ENCODE measurements at places on chromosomes 16 and 17.

DNA sequence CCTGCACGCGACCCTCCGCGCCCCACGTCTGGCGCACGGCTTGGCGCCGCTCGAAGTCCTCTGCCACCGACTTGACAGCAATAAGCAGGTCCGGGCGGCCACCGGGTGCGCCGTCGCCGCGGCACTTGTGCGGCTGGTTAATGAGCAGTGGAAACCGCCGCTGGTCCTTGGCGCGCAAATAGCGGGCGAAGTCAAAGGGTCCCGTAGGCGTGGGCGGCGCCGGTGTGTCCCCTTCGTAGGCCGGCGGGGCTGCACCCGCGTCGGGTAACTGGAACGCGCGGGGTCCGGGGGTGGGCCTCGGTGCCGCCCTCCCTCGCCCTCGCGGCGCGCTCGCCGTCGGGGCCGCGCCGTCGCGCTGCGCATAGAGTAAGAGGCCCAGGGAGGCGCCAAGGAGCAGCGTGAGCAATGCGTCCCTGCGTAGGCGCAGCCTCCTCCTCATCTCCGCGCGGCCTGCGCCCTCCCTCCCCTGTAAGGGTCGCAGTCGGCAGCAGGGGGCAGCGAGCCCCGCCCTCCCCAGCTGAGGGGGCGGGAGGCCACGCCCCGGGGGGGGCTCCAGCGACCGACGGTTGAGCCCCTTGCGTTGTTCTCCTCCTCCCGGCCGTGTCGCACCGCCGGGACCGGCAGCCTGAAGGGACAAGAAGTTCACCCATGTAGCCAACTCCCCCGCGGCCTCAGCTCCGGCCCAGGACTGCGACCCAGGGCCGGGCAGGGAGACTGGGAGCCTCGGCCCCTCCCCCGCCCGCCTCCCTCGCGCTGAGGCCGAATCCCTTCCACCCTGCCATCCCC is 558 bp downstream of the B3GNT9 start:
- no peak for DNase-seq

GRCh38 chr17:39573447-39574298 is 34.0 kb downstream of the NEUROD2 start:
- DNase-seq: peak; percentile 8

DNA sequence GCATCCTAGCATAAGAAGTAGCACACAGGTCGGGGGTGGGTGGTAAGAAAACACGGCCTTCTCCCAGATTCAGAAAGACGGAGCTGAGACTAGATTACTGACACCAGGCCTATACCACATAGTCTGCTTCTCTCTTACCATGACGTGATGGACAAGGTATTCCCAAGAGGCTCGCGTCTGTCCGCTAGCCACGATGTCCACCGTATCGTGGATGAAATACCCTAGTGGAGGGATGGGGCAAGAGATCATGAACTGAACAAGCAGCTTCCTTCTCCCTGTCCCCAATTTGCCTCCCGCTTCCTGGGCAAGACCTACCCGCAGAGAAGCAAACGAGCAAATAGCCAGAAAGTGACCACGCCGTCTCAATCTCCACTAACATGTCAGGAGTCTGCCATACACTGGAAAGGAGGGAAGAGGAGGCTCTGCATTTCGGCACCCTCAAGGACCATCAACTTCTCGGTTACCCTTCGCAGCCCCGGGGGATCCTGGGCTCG is 820 bp downstream of the TLCD1 start:
- DNase-seq: peak; percentile 67

DNA sequence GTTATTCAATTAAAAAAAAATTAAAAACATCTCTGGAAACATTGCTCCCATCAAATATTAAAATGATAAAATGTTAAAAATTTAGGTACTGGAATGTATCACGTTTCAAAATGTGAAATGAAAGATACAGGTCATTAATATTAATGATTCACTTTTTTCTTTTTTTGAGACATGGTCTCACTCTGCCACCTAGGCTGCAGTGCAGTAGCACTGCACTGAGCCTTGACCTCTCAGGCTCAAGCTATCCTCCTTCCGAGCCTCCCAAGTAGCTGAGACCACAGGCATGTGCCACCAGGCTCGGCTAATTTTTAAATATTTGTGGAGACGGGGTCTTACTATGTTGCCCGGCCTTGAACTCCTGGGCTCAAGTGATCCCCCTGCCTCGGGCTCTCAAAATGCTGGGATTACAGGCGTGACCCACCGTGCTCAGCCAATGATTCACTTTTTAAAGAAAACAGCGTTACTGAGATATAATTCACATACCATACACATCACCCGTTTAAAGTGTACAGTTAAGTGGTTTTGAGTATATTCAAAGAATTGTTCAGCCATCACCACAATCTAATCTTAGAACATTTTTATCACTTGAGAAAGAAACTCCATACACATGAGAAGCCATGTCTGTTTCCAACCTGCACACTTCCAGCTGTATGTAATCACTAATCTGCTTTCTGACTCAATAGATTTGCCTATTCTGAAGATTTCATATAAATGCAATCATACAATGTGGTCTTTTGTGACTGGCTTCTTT is 19.1 kb upstream of the NETO2 start:
- no peak for DNase-seq

DNA sequence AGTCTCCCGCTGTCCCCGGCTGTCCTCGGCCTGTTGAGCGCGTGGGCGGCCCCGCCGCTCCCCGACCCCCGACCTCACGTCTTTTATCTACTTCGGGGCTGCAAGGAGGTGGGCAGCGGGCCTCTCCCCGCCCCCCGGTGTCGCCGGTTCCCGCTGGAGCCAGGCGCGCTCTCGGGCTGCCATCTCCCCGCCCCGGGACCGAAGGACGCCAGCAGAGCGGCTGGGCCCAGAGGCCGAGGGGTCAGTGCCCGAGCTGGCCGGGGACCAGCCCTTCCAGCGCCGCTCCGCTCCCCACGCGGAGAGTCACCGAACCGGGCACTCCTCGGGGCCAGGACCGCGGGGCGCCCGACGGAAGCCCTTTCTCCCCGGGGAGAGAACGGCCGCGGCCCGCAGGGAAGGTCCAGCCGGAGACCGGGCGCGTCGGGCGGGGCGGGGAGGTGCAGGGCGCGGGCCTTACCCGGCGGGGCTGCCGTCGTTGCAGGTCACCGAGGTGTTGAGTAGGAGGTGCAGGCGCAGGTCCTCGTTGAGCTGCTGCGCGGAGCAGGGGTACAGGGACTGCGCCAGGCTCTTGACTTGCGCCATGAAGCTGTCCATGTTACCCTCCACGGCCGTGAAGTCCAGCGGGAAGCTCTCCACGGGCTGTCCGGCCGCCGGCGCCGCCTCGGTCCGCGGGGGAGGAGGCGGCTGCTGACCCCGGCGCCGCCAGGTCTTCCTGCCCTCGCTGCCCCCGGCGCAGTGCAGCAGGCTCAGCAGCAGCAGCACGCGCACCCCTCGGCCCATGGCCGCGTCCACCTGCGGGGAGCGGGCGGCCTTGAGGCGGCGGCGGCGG is 643 bp downstream of the NOTUM start:
- DNase-seq: no peak

- no peak for DNase-seq
Measured at GRCh38 chr16:56860226-56861020, 4.6 kb upstream of the SLC12A3 start.

DNA sequence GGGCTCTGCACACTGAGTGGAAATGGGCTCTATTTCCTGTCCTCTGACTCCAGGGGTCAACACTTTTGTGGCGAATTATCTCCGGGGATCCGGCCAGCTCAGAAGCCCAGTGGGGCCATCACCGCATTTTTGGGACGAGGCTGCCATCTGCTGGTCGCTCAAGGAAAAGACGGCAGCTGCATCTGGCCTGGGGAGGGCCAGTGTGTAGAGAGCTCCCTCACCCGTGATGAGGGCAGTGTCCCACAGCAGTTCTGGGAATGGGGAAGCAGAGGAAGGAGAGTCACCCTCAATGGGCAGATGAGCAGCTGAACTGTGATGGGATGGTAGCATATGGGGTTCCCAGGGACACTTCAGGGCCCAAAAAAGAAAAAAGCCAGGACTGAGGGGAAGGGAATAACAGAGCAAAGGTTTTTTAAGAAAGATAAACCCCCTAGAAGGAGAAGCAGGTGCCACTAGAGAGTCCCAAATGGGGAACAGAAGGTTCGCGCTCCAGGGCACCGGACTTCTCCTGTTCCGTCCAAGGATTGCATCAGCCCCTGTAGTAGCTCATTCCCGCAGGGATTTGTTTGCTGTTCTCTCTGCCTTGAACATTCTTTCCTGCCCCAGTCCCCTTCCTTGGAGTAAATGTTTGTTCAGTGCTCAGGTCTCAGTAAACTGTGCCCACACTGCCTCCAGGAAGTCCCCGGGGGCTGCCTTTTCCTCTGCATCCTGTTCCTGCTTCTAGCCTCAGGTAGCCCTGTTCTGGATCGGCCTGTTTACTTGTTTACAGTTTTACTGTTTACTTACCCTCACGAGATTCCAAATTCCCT is 9.3 kb upstream of the ABCC12 start:
- DNase-seq: peak; percentile 48

DNA sequence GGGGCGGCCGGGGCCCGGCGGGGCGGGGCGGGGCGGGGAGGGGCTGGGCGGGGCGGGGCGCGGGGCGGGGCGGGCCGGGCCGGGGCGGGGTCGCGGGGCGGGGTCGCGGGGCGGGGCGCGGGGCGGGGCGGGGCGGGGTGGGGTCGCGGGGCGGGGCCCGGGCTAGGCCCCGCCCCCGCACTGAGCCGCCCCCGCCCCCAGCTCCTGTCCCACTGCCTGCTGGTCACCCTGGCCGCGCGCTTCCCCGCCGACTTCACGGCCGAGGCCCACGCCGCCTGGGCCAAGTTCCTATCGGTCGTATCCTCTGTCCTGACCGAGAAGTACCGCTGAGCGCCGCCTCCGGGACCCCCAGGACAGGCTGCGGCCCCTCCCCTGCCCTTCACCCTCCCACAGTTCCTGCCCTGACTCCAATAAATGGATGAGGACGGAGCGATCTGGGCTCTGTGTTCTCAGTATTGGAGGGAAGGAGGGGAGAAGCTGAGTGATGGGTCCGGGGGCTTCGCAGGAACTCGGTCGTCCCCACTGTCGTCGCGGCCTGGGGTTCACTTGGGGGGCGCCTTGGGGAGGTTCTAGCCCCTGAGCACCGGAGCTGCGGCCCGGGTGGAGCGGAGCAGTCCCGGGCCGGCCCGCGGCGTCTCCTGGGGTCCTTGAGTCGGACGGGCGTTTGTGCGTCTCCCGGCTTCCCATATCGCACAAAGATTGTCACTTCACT is 795 bp upstream of the HBM start:
- no peak for DNase-seq

GRCh38 chr17:8679126-8679525 is 48.6 kb upstream of the MYH10 start:
- no peak for DNase-seq

- DNase-seq: peak; percentile 76
Measured at GRCh38 chr17:63434951-63435571, 11.0 kb downstream of the CYB561 start.

DNA sequence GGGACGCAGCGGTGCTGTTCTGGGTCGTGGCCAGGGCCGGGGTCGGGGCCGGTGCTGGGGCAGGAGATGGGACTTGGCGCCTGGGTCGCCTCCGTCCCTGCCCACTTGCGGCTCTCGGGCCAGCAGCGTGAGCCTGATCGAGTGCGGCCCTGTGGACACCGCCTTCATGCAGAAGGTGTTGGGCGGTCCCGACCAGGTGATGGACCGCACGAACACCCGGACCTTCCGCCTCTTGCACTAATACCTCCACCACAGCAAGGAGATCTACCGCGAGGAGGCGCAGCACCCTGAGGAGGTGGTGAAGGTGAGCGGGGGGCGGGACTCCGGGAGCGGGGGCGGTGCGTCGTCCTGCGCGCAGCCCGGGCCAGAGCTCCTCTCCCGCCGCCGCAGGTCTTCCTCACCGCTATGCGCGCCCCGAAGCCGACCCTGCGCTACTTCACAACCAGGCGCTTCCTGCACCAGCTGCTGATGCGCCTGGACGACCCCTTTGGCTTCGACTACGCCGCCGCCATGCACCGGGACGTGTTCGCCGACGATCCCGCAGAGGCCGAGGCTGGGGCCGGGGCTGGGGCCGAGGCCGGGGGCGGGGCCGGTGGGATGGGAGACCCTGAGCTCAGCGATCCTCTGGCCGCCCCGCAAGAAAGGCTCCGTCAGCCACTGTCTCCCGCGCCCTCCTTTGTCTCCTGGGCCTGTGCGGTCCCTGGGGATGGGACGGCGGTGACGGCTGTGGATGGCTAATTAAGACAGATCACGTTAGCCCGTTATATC is 4.5 kb upstream of the HSD17B1 start:
- no peak for DNase-seq

GRCh38 chr17:73718912-73719311 is 74.7 kb upstream of the SDK2 start:
- no peak for DNase-seq

- peak; percentile 92 for DNase-seq
Measured at GRCh38 chr16:85612191-85612800, 826 bp upstream of the GSE1 start.

DNA sequence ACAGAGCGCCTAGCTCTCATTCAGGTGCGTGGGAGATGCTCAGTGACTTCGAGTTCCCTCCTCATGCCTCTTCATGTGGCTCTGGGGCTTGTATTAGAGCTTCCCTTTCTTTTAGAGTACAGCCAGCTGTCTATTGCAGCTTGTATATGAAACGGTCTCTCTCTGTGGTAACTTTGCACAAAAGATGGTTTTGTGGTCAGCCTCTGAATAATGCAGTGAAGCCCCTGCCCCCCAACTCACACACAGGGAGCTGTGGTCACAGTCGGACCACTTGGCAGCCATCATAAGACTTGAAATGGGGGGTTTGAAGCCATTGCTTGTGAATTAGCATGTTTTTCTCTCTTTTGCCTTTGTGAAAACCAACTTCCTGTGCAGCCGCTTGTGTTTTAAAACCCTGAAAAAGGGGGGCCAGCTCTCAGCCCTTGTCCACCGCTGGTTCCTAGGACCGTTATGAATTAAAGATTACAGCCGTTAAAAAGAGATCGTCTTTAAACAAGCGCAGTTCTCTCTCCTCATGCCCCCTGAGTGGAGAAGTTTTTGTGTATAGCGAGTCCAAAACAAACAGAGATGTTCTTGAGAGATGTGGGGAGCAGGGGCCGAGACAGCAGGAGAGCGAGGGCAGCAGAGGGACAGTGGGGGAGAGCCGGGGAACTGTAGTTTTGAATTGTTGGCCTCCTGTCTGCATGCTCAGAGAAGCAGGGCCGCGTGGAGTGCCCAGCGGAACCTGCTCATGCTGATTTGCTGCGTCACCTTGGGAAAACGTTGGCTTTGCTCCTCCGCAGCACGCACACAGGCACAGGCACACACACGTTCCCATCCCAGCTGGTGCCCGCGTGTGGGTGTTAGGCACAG is 199.0 kb downstream of the MSI2 start:
- DNase-seq: no peak

DNA sequence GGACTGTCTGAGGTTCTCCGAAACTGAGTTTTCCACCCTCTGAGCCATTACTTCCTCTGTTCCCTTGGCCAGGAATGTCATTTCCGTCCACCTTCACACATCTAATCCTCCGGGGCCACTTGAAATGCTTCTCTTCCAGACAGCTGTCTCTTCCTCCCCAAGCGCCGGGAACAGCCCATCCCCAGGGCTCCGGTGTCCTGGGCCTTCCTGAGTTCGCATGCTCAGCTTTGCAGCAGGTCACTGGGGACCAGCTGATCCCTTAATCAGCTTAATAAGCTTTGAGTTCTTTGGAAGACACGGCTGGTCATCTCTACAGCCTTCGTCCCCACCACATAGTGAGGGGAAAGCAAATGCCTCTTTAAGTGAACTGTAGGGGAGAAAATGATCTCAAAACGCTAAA is 123.4 kb downstream of the DYNLRB2 start:
- no peak for DNase-seq
